MCF 10A (cell line): ENCODE measurements at places on chromosomes 6 and 20. TPM values are rescaled to one million over a fixed set of nuclear protein-coding genes. Genes with fewer than 3 reads are reported as not detected.

GRCh38 chr20:48717095-48717672 lies 110.6 kb downstream of the PREX1 start:
- no peak for DNase-seq

Gene UNC5CL
- total RNA-seq, result 0.19 and 0.59 TPM in 2 replicates

Gene CRISP2
- total RNA-seq, result not detected in 2 replicates

DNA sequence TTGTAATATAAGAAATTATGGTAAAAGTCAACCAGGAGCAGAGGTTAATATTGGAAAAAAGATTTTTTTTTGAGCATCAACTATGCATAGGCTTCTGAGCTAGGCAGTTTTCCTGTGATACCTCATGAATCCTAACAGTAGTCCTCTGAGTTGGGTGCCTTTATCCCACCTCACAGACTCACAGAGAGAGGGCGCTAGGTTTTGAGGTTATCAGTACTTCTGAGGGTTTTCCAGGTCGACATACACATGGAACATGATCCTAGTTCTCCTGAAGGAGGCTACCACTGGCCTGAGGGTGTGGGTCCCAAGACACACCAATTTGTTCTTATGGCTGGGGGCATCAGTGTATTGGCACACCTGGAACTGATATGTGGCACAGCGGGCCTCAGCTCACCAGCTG lies 358.8 kb upstream of the JAG1 start:
- DNase-seq, result no peak
